Retina (tissue), 1 donor: ENCODE measurements at places on chromosomes 3 and 15.

GRCh38 chr15:69392352-69392751 lies 21.8 kb upstream of the KIF23 start:
- no peak for DNase-seq

- DNase-seq: no peak
Measured at GRCh38 chr3:18098960-18099587, 326.1 kb downstream of the SATB1 start.

DNA sequence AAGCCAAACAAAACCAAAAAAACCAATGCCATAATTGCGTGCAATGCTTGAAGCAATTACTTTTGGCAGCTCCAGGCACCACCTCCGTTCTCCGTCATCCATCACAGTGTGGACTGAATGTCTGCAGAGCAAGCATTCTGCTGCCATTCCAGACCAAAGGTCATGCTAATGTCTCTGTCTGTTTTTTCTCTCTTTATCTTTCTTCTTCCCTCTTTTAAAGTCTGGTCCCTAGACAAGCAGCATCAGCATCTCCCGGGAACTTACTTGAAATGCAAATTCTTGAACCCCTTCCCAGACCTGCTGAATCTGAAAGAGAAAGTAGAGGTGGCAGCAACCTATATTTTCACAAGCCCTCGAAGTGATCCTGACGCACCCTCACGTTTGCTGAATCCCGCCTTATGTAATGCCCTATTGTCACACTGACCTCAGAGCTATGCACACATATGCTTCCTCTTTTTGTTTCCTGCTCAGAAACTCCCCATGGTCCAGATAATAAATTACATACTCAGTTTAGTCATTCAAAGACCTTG lies 297.3 kb upstream of the PROK2 start:
- no peak for DNase-seq

DNA sequence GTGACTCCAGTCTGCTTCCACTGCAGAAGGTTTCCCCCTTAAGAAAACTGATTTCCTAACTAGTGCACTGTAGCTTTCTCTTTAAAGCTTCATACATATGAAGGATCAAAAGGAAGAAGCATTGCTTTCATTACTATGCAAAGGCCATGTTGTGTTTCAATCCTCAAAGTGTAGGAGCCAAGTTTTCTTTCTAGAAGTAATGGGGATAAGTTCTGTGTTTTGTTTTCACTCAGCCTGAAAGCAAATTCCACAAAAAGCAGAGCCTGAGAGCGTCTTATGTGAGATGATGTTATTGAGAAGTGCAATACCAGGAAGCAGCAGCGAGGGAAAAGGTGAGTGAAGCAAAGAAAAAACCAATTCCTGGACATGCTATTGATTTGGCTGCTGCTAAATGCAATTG lies 99.7 kb downstream of the GMNC start:
- no peak for DNase-seq

GRCh38 chr3:183159333-183159732 lies 3.2 kb downstream of the LAMP3 start:
- DNase-seq: no peak

DNA sequence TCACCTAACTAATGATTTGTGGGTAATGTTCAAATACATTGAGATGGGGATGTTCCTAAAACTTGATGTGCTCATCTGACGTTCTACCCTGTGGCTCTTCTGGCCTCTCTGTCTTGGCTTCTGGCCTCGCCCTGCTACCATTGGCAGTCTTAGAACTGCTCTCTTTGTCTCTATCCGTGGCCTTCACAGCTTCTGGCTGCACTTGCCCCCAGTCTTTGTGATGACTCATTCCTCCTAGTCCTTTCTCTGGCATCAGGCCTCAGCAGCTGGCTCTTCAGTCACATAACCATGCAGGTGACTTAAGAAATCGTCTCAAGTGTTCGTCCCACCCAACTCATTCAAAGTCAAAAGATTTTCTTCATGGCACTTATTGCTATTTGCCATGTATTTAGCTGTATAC lies 188.1 kb downstream of the BBX start:
- DNase-seq: no peak

GRCh38 chr3:46350262-46350565 lies 3.7 kb upstream of the CCR2 start:
- DNase-seq: no peak

- no peak for DNase-seq
Measured at GRCh38 chr3:74664606-74665005, 50.1 kb upstream of the CNTN3 start.

- DNase-seq: no peak
Measured at GRCh38 chr15:28004143-28005003, 94.7 kb downstream of the OCA2 start.

DNA sequence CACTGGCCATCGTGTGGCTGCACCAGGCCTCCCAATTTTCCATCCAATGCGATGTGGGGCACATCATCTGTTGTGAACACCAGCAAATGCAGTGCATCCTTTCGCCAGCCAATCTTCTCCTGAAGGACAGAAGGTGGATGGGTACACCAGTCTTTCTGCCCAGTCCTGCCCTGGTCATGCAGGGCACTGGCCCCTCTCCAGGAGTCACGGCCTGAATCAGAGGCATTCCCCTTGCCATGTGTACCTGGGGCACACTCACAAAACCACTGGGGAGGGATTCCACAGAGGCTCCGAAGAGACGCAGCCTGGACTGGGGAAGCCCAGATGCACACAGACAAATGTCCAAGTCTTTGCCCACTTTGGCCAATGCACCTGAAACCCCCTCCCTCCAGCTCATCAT lies 65.8 kb downstream of the ITGB5 start:
- no peak for DNase-seq
